ENCODE measurements at places on chromosomes 4 and X. TPM values are rescaled to one million over a fixed set of nuclear protein-coding genes. Genes with fewer than 3 reads are reported as not detected.

GRCh38 chr4:23084559-23085248 is 392.0 kb downstream of the GBA3 start:
- DNase-seq, result no peak

GRCh38 chrX:105648732-105649131 is 173.6 kb upstream of the NRK start:
- DNase-seq, result no peak

DNA sequence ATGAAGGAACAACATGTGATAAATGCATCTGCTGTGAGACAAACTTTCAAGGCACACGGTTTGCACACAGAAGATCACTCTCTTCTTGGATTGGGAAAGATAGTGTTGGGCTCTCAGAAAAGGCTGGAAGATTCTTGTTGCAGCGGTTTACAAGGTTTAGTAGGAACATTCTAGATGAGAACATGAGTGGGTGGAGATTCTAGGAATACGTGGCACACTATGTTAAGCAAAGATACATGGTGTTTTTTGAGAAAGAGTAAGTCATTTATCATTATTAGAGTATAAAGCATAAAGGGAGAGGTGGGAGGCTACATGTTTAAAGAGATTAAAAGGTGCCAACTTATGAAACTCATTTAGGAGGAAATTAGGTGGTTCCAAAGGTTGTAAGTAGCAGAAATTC is 348.8 kb upstream of the HS3ST1 start:
- DNase-seq, result no peak

NXF2 gene
- not detected for total RNA-seq

CLGN gene
- 3.6 TPM for total RNA-seq

NAP1L3 gene
- 9.6 TPM for total RNA-seq

TBX22 gene
- 2.4 TPM for total RNA-seq
